Left ventricle myocardium superior (tissue), 1 donor: ENCODE measurements at places on chromosomes 16 and 17. TPM values are rescaled to one million over a fixed set of nuclear protein-coding genes. Genes with fewer than 3 reads are reported as not detected.
A peak's percentile ranks its signal among the peaks of the same experiment; 100 is the strongest.

GRCh38 chr16:85492295-85492864 lies 120.7 kb upstream of the GSE1 start:
- no peak for DNase-seq

GRCh38 chr17:45963283-45963682 lies 35.8 kb upstream of the STH start:
- DNase-seq, result no peak

CCL8 gene
- total RNA-seq, result 0.40 TPM

- no peak for DNase-seq
These were observed 67.1 kb downstream of the PRKCB start for GRCh38 chr16:23902748-23903414.

GRCh38 chr17:57099165-57099564 lies 14.1 kb downstream of the AKAP1 start:
- no peak for DNase-seq

TBC1D3C gene
- not detected for total RNA-seq

SALL1 gene
- total RNA-seq, result not detected

TP53TG3 gene
- total RNA-seq, result 0.77 TPM

GRCh38 chr16:15038689-15039088 lies 17.2 kb downstream of the NTAN1 start:
- no peak for DNase-seq

IL17C gene
- total RNA-seq, result not detected

GRCh38 chr16:64459402-64459801 lies 662.5 kb downstream of the CDH11 start:
- no peak for DNase-seq

DNA sequence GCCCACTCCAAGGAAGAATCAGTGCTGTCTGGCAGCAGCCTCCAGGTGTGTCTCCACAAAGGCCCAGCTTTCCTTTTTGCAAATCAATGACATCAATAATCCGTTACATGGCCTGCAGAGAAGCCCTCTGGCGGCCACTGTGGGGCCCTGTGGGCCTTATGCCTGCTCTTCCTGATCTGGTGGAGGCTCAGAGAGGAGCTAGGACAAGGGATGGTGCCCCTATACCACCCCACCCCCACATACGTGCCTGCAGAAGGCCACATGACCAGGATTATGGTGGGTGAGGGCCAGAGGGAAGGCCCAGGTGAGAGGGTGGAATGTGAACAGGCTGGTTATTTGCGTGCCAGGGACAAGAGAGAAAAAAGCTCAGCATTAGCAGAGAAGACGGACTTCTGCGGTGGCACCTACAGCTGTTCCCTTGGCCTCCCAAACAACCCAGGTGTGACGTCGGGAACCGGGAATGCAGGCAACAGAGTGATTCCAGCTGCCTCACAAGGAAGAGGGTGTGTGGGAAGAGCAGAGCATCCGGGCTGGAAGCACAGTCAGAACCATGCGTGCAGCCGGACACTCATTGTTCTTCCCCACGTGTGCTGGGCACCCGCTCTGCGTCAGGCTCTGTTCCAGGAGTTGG lies 22.5 kb downstream of the EIF4A3 start:
- no peak for DNase-seq

DNA sequence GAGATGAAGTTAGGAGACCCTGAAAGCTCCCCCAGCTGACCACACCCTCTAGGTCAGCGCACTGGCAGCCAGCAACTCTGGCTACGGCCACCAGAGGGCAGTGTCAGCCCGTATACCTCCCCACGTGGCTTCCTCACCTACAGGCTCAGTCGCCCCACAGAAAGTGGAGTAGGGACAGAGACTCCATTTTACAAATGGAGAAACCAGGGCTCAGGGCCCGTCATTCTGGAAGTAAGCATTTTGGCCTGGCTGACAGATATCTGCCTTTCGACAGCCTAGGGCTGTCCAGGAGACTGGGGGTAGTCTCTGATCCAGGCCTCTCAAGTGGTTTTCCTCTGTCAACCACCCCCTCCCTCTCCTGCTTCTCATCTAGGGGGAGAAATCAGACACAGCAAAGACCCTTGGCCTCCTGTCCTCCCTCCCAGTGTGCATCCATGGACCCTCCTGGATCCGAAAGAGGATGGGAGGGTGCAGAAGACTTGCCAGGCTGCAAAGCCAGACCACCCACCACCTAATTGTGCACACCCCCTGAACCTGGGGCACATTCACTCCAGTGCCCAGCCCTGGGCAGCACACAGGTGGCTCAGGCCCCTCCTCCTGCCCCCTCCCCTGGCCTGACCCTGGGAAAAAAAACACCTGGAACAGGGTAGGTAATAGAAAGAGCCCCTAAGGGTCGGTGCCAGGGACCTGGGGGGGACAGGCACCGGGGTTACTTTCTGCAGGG lies 3.8 kb upstream of the HAP1 start:
- DNase-seq, result peak; percentile 88

OTOP2 gene
- not detected for total RNA-seq

DNA sequence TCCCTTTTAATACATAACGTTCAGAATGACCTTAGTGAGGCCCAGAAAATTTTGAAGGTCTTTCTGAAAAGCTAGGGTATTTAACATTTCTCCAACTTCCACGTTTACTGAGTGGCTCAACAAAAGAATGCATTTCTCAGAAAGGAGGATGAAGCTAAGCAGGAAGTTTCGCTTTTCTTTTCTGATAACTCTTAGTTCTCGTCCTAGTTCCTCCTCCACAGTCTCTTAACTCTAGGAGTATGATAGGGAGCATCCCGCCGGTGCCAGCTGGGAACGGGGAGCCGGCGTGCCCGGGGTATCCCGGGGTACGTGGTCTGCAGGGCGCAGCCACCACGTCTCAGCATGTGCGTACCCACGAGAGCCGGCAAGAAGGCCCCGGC lies 363 bp downstream of the KARS1 start:
- no peak for DNase-seq

DNA sequence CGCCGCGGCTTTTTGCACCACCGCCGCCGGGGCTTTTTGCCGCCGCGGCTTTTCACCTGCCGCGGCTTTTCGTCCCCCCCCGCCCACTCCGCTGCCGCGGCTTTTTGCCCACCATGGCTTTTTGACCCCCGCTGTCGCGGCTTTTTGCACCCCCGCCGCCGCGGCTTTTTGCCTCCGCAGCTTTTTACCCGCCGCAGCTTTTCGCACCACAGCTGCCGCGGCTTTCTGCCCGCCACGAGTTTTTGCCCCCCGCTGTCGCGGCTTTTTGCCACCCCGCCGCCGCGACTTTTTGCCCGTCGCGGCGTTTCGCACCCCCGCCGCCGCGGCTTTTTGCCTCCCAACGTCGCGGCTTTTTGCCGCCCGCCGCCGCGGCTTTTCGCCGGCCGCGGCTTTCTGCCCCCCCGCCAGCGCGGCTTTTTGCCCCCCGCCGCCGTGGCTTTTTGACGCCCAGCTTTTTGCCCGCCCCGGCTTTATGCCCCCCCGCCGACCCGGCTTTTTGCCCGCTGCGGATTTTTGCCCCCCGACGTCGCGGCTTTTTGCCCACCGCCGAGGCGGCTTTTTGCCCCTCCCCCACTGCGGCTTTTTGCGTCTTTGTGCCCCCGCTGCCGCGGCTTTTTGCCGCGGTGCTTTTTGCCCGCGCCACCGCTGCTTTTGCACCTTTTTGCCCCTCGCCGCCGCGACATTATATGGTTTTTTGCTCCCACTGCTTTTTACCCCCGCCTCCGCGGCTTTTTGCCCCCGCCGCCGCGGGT lies 1343.6 kb downstream of the TP53TG3F start:
- DNase-seq, result no peak

GRCh38 chr16:66636199-66636598 lies 31.7 kb downstream of the CMTM3 start:
- DNase-seq, result no peak

GRCh38 chr16:72199761-72200337 lies 27.9 kb upstream of the PMFBP1 start:
- no peak for DNase-seq

DNA sequence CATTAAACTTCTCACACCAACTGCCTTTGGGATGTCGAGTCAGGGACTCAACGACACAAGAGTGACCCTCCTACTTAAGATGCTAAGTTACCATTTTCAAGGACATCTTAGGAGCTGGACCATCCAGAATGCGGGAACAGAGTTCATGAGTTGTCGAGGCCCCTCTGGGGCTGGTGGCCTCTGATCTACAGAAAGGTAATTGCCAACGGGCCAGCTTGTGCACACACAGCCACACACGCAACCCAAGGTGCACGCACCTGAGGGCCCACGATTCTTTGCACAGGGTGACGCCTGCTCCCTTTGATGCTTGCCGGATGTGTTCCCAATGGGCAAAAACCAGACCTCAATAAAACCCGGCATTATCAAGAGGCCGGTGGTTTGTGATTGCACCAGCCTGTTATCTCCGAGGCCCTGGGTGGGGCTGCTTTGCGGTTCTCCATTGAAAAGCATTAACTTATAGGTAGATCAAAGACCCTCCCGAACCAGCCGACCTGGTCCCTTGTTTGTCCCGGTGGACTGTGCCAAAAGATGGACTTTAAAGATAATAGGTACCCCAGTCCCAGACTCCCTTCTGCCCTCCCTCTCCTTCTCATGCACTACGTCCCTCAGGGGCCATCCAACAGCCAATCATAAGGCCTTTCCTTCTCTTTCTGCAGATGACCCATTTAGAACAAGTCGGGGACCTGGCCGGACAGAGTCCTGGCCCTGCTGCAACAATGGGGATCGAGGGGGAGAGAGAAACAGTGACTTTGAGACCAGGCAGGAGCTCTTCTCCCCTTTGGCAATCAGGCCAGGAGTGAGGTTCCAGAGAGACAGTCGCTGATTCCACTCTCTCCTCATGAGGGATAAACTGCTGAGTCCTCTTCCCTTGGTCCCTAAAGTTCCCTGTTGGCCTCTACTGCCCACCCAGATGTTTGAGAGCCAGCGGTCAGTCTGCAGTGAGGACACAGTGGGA lies 292.5 kb downstream of the SOX9 start:
- no peak for DNase-seq

GRCh38 chr16:68346892-68347480 lies 36.2 kb downstream of the PRMT7 start:
- no peak for DNase-seq

DNA sequence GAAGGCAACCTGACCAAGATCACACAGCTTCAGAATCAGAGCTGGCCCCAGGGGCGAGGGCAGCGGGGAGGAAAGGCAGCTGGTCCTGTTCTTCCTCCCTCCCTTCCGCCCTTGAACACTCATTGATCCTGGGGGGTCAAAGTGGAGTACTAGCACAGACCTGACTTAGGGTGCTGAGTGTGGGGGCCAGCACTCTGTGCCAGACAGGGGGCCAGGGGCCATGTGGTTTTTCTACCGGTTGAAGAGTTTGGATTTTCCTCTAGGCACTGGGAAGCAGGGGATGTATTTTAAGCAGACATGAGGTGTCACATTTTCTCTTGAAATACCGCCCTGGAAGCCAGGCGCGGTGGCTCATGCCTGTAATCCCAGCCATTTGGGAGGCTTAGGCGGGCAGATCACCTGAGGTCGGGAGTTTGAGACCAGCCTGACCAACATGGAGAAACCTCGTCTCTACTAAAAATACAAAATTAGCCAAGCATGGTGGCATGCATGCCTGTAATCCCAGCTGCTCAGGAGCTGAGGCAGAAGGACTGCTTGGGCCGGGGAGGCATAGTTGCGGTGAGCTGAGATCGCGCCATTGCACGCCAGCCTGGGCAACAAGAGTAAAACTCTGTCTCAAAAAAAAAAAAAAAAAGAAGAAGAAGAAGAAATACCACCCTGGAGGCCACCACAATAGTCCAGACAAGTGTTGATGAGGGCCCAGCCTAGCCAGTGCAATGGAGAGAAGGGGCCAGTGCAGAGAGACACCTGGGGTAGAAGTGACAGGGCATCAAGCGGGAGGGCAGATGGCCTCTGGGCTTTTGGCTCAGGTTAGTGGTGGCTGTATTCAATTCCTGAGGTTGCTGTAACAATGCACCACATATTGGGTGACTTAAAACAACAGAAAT lies 15.3 kb downstream of the OSBPL7 start:
- no peak for DNase-seq

PAGR1 gene
- total RNA-seq, result 16.2 TPM

BICDL2 gene
- not detected for total RNA-seq
